ENCODE measurements at places on chromosomes 1 and 21.

GRCh38 chr21:35035116-35035515, 14.0 kb downstream of the RUNX1 start:
- no peak for DNase-seq

GRCh38 chr1:236261033-236261432, 20.7 kb downstream of the ERO1B start:
- DNase-seq = no peak

GRCh38 chr1:206769304-206769731, 1.3 kb upstream of the IL19 start:
- peak; percentile 38 for DNase-seq

- DNase-seq = no peak
These were observed 34.1 kb downstream of the EGLN1 start for GRCh38 chr1:231387770-231388669.

DNA sequence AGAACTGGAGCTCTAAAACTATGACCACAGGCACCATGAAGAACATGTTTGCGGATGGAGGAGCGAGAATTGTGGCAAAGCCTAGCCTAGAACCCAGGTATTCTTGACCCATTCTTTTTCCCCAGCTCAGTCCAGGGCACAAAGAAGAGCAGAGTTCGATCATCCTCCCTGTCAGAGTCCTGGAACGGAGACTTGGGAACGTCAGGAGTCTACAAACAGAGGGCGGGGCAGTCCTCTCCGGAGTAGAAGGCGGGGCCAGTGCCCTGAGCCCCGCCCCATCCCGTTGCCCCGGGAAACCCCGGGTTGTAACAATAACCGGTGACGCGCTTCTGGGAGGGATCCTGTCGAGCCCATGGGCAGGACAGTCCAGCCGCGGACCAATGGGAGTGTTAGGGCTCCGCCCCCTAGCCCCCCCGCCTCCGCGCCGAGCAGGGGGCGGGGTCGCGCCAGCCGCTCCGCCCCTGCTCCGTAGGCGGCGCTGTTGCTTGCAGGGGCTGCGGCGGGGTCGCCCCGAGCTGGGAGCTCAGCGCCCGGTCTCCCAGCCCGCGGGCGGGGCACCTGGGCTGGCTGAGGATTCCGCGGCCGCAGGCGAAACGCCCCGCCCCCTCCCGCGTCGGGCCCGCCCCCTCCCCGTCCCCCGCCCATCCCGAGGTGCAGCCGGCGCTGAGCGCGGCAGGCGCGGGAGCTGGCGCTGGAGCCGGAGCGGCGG, at the start of gene FOXO6:
Gene FOXO6 (plus strand): TSS at position 649 of the 709 bp plus-strand sequence.
- DNase-seq = peak; percentile 89

- no peak for DNase-seq
These were observed 5.1 kb upstream of the HMGCS2 start for GRCh38 chr1:119773711-119774241.

DNA sequence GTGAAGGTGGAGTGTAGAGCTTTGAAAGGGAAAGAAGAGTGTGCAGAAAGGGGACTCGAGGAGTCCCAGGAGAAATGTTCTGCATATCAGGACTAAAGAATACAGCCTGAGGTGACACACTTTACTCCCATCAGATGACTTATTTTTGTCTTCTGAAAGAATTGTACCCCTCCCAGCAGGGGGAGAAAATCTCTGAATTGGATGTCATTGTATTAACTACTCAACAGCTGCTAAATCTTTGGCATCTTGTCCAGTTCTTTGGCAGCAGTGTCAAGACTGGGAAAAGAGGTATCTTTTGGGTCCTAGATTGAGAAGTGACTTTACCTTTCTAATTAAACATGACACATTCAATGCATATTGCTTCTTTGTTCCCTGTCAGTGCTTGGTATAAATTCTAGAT, 18.9 kb downstream of the UBE4B start:
- no peak for DNase-seq

GRCh38 chr1:87933171-87933570, 604.5 kb downstream of the LMO4 start:
- DNase-seq = no peak

GRCh38 chr1:61585714-61586113, 139.2 kb downstream of the TM2D1 start:
- no peak for DNase-seq

GRCh38 chr1:226838456-226838855, 32.0 kb upstream of the PSEN2 start:
- no peak for DNase-seq

GRCh38 chr21:38820471-38821239, 14.9 kb downstream of the ETS2 start:
- no peak for DNase-seq

GRCh38 chr1:232306269-232306961, 323.5 kb downstream of the SIPA1L2 start:
- no peak for DNase-seq

DNA sequence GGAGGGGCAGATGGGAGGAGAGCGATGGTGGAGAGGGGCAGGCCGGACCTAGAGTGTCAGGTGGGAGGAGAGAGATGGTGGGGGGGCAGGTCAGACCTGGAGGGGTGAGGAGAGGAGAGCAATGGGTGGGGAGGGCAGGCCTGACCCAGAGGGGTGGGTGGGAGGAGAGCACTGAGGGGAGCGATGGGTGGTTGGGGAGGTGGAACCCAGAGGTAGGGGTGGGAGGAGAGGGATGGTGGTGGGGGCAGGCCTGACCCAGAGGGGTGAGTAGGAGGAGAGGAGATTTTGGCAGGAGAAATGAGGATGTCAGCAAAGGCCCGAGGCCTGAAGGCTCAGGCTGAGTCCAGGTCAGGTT, 157.3 kb upstream of the VAMP3 start:
- no peak for DNase-seq

DNA sequence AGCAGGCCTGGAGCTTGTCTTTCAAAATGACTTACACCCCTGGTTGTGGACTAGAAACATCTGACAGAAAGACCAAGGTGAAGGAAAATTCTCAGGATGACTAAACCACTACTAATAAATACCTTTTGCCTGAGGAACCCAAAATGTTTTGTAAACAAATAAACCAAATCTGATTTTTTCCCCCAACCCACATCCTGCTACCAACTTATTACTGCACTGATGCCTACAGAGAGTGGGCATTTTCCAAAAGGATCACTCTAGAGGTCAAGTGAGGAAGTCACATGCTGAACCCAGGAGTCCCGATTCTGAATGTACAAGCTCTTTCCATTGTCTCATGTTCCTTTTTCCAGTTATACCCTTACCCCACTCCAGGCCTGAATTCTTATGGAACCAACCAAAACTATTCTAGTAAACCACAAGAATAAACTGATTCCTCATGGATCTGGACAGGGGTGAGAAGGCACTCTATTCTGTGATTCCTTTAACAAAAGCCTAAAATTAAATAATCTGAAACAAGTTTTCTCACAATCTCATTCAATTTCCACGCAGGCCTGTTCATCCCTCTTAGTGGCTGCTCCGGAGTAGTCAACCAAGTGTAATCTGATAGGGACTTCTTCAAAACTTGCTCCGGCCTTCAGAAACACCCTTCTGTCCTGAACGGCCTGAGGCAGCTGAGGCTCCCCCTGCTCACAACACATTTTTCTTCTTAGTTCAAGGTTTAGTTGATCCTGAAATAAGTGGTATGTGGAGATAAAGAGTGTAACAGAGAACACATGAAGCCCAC, 1.4 kb downstream of the PI4KB start:
- no peak for DNase-seq

DNA sequence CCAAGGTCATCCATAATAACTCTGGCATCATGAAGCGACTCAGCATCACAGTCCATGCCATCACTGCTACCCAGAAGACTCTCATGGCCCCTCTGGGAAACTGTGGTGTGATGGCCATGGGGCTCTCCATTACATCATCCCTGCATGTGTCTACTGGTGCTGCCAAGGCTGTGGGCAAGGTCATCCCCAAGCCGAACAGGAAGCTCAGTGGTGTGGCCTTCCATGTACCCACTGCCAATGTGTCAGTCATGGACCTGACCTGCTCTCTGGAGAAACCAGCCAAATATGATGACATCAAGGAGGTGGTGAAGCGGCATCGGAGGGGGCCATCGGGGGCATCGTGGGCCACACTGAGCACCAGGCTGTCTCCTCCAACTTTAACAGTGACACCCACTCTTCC, 65.1 kb upstream of the ARHGAP29 start:
- DNase-seq = no peak

DNA sequence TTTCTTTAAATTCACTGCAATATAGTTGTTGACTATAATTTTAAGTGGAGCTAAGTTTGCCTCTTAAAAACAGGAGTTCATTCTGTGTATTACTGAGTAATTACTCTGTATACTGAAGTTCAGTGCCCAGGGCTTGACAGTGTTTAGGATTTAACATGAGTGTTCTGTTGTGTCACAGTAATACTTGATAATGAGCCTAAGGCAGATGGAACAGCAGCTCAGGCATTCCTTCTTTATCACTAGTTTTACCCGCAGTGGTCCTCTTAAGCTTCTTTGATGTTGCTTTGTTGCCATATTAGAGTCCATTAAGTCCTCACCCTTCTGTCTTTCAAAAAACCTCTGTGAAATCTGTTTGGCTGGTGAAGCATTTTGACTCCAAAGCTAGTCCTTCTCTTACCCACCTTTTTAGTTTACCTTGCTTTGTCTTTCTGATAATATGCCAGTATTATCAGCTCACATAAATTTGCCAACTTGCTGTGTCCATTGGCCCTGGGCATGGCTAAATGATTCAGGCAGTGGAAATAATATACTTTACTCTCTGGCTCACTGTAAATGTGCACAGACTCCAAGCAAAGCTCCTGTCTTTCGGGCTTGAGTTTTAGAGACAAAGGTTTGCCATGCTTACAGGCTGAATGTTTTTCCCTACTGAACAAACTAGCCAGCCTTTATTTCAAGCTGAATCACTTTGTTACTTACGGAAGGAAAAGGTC, 17.7 kb downstream of the HIPK1 start:
- DNase-seq = no peak

DNA sequence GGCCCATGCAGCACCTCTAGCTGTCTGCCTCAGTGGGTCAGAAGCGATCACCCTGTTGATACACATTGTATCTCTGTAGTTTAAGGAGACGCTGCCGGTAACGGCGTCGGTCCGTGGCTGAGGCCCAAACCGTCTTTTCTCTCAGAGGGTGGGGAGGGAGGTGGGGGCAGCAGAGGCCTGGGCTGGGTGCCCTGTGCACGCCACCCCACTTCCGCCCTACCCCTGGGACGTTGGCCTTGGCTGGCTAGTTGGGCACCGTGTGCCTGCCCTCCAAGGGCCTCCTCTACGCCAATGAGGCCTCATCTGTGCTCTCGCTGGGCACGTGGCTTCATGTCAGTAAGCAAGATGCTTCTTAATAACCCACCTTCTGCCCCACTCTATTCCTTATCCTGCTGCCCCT, 9.4 kb downstream of the ZC3H12A start:
- no peak for DNase-seq

- no peak for DNase-seq
These were observed 33.5 kb upstream of the KLF17 start for GRCh38 chr1:44084998-44085675.

DNA sequence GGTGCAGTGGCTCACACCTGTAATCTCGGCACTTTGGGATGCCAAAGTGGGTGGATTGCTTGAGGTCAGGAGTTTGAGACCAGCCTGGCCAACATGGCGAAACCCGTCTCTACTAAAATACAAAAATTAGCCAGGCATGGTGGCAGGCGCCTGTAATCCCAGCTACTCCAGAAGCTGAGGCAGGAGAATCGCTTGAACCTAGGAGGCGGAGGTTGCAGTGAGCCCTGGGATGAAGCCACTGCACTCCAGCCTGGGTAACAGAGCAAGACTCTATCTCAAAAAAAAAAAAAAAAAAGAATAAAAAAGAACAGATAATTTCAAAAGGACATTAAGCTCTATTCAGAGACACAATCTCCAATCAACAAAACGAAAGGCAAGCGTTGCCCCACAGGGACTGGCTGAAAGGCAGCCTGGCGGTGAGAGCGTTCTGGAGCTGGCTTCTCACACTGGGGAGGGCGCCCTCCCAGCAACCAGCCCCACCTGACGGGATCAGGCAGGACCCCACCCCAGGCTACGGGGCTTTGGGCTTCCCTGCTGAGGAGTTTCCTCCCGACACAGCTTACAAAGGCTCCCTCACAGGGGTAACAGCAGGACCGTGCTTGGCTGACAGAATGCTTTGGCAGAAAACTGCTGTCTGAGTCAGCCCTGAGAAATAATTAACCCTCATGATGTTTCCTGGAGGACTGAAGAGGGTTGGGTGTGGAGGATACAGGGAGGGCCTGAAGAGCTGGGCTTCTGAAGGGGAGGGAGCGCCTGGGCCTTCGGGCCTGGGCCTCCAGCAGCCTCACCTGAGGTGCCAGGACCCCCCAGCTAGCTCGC, 31.1 kb upstream of the SRP9 start:
- DNase-seq = no peak

GRCh38 chr21:32329331-32329730, 30.7 kb downstream of the MRAP start:
- DNase-seq = no peak

DNA sequence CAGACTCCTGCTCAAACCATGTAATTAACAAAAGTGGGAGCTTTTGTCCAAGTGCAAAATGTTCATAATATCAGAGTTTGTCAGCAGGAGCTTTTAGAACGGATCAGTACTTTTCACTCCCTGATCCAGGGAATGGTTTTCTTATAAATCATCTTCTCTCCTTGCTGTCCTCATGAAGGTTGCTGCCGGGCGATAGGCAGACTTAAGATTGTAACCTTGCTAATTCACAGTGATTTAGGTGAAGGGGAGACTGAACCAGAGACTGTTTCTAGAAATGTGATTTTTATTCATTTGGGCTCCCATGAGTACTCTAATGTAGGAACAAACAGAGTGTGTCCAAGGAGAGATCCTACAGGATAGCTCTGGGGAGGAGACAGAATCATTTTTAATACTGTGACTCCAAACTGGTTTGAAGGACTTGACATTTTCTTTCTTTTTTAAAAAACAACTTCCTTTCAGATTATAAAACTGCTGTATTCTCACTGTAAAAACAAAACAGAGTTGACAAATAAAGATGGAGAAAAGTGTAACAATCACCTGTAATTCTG, 23.7 kb downstream of the ELAVL4 start:
- no peak for DNase-seq

- DNase-seq = peak; percentile 69
These were observed 859 bp downstream of the IFFO2 start for GRCh38 chr1:18955441-18956192.

DNA sequence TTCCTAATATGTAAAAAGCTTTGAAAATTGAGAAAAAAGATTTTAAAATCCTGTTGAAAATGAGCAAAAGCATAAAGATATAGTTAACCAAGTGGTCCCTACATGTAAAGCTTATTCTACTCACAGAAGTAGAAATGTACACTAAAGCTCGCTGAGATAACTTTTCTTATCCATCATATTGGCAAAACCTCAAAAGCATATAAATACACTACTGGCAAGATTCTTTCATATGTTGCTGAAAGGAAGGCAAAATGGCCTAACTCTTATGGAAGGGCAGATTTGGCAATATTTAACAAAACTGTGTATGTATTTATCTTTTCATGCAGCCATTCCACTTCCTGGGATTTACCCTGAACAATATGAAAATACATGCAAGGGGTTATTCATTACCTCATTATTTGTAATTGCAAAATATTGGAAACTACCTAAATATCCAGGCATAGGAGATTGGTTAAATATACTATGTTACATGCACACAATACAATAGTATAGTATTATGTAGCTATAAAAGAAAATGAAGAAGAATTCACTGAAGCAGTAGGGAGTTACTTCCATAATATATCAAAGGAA, 43.2 kb upstream of the LYPLAL1 start:
- DNase-seq = no peak

All from stimulated activated CD4-positive, alpha-beta T cell treated with anti-CD3 and anti-CD28 coated beads, Interleukin-4, amount 100 ng/mL, for 1 hour (primary cell).